ENCODE measurements at places on chromosomes 5 and 9.

DNA sequence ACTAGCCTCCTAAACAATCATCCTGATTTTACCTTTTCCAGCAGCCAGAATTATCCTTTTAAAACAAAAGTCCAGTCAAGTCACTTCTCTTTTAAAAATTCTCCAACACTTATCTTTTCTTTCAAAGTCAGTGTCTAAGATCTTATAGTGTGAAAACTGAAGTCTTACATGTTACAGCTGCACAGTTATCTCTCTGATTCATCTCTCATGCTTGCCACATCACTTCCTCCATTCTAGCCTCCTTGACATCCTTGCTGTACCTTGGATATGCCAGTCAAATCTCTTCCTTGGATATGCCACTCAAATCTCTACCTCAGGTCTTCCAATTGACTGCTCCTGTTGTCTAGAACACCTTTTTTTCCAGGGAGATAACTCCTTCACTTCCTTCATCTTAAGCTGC is 361.7 kb upstream of the FTMT start:
- DNase-seq: no peak

DNA sequence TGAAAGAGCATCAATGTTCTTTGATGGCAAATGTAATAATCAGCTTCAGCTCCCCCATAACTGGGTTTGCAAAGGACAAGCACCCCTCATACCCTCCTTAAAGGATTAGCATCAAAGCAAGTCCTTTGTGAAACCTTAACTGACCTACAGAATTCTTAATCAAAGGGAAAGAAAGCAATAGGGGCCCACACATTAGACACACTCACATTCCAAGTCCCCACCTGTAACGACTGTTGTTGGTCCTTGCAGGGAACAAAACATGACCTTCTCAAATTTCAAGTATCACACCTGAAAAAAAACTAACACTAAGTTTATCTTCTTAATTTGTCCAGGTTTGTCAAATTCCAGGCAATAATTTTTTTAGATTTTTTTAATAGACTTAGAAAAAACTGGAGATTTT is 32.6 kb downstream of the TTC39B start:
- DNase-seq: no peak

- DNase-seq: no peak
These were observed 62.3 kb upstream of the HMHB1 start for GRCh38 chr5:143749581-143750205.

- DNase-seq: no peak
These were observed 43.8 kb upstream of the PLEKHG4B start for GRCh38 chr5:48192-48591.

DNA sequence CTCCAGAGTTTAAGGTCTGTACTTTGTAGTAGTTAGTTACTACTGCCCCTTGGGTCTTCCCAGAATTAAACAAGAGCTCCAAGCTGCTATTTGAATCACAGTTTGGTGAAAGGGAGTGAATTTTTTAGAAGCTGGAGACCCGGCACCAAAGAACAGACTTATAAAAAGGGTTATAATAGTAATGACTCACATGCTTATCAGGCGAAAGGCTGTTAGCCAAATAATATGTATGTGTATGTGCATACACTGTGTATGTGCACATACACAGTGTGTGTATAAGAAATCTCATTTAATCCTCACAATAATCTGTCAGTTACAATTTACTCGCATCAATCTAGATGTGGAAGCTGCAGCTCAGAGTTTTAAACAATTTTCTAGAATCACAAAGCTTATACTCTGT is 59.5 kb upstream of the ITGA1 start:
- DNase-seq: no peak

DNA sequence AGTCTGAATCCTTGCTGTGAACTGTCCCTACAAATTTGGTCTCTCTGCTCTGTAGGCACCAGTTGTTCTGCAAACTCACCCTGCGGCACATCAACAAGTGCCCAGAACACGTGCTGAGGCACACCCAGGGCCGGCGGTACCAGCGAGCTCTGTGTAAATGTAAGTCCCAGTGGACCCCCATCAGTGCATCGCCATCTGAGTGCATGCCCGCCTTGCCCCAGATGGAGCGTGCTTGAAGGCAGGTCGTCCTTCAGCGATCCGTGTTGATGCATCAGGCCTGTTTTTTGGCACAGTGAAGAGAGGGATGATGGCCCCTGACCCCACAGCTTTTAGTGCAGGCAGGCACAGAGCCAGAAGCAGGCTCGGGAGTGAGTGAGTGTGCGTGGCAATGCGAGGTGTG is 1.3 kb downstream of the SURF2 start:
- DNase-seq: no peak

DNA sequence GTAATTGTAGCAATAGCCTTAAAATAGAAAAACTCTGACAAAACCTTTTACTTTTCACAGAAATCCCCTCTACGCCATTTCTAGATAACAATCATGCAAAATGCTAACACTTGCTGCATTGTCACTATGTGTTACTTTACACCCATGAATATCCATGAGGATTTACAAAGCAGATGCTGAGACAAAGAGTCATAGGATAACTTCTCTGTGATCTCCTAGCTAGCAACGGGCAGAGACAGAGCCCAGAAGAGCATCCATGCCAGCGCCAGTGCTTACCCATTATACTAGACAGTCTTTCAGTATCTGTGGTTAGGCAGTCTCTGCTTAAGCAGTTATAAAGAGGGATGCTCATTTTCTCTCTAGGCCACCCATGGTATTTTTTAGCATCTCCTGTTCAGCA is 474.1 kb downstream of the CAAP1 start:
- no peak for DNase-seq

- no peak for DNase-seq
These were observed 79.3 kb downstream of the PTPN3 start for GRCh38 chr9:109418827-109419226.

DNA sequence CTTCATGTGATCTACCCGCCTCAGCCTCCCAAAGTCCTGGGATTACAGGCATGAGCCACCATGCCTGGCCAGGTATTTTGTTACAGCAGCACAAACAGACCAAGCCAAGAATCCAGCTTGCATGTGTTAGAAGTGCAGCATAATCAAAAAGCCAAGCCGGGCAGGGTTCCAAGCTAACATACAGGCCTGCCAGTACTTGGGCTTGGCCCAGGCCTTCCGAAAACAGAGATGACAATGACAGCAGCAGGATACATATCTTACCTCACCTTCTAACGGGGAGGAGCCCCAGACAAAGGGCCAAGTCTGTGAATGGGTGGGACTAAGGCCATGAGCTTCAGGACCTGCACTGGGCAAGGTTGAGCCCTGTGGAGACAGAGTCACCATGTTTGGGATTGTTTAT is 91.4 kb upstream of the ZNF462 start:
- no peak for DNase-seq

- no peak for DNase-seq
These were observed 135.7 kb downstream of the OLFM1 start for GRCh38 chr9:135222881-135223760.

GRCh38 chr9:121607434-121608167 is 43.8 kb upstream of the DAB2IP start:
- no peak for DNase-seq

- no peak for DNase-seq
These were observed at the start of gene IRX2 for GRCh38 chr5:2751592-2752021. IRX2 (minus strand) TSS chr5:2751677; CDS start chr5:2751413, 264 bp downstream.

DNA sequence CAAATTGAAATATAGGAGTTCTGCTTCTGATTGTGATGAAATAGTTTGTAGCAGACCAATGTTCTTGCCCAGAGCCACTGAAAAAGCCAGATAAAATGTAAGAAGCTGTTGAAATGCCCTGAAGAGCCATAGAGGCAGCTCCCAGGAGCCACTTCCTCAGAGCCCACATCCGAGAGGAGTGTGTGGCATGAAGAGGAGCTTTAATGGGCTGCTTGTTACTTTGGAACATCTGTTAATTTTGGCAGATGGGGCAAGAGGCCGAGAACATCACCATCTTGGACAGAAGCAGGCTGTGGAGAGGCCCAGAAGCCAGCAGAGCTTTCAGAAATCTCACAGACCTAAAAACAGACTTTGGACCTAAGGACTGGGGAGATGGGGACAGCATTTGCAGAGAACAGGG is 370.8 kb downstream of the GADD45G start:
- DNase-seq: no peak

DNA sequence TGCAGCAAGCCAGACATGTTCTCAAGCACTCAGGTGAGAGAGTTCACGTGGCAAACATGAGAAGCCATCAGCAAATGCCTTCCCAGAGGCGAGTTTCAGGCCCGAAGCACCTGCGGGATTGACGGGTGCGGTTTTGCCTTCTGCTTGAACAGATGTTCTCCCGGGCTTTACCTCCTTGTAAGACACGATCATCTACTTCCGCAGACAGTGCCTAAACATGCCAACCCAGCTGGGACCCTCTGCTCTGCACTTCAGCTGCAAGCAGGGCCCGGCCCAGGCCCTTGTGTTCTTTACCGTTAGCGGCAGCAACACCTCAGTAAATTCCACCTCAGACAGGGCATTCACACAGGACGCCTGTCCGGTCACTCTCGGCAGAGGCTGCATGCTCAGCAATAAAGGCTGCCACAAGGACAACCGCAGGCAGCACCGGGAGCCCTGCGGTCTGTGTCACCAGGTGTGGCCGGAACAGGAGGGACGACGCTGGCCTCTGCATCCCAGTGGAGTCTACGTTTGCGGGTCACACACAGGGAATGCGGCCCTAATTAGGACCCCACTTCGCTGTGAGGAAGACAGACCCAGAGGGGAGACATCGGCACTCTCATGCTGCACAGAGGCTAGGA is 139.6 kb downstream of the ROR2 start:
- no peak for DNase-seq

DNA sequence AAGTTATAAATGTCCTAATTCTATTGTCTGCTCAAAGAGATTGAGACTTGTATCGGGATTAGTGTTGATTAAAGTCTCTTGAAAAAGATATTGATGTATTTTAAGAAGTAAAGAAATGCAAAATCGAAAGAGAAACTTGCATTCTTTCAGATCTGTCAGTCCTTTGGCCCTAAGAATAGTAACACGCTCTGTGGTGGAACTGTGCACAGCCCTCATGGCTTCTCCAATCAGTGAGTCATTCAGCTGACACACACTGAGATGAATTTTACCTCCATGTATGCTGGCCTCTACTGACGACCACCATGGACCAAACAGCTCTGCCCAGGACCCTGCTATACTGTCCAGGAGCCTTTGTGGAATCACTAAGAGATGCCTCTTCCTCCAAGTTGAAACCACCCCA is 232.4 kb downstream of the ESM1 start:
- DNase-seq: peak; percentile 47

GRCh38 chr5:78243639-78244038 is 50.9 kb downstream of the AP3B1 start:
- DNase-seq: no peak

- DNase-seq: no peak
These were observed 66.0 kb upstream of the FCN1 start for GRCh38 chr9:134983506-134984371.

- DNase-seq: no peak
These were observed 124.6 kb upstream of the MTAP start for GRCh38 chr9:21677834-21678233.

GRCh38 chr5:143824851-143825720 is 13.1 kb downstream of the HMHB1 start:
- peak; percentile 85 for DNase-seq

DNA sequence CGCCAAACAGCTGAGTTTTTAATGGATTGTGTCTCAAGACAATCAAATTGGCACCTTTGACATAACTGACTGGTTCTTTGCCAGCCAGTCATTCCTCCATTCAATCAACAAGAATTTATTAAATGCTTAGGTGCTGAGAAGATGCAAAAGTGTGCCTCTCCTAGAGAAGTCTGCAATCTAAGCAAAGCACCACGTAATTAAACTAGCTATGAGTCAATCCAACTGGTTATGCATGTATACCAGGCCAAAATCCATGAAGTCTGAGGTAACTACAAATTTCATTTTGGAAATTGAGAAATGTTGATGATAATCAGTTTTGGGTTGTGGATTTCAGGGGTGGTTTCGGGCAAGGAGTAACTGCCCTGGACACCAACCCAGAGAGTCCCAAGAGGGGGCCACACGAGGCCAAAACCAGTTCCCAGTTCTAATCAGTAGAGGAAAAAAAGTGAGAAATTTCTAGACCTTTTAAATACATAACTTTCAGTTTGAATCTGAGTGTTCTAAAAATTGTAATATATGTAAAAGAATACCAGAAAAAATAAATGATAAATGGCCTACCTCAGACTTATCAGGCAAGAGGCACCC is 92.6 kb downstream of the EFNA5 start:
- no peak for DNase-seq

GRCh38 chr5:132465059-132465707 is 25.4 kb downstream of the IRF1 start:
- DNase-seq: no peak

Data from B cell (primary cell).